Renal pelvis (tissue), 12 donors: ENCODE measurements at places on chromosomes 1 and 21.
A peak's percentile ranks its signal among the peaks of the same experiment; 100 is the strongest.

DNA sequence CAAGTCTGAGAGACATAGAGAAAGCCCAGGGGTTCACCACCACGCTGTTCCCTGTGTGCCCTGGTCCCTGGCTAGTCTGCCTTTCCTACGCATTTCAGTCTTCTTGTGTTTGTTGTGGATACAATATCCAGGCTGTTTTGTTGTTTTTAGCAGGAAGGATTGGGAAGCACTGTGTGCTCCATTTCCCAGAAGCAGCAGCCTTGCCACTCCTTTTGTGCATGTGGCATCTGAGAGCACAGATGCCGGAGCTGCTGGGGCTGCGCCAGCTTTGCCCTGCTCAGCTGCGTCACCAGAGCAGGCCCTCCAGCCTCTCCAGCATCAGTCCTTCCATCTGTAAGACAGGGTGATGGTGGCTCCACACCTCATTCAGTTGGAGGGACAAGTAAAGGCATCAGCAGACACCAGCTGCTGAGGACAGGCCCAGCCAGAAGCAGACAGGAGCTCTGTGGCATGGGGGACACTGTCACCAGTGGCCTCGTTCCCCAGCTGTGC is 94.4 kb upstream of the COL6A1 start:
- DNase-seq = no peak

DNA sequence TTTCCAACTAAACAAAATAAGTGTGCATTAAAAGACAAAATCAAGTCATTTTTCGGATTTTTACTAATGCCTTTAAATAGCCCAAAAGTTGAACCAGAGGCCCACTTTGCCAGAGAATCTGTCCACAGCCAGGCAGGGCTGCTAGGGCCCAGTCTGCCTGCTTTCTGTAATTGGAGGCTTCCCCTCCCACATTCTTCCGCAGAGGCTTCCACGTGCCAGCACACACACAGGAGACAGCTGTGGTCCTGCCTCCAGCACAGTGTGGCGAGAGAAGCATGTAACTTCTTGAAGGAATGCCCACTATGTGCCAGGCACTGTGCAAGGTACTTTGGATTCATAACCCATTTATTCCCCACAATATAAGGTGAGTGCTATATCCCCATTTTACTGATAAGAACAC is 11.3 kb upstream of the PDZK1IP1 start:
- DNase-seq = no peak

DNA sequence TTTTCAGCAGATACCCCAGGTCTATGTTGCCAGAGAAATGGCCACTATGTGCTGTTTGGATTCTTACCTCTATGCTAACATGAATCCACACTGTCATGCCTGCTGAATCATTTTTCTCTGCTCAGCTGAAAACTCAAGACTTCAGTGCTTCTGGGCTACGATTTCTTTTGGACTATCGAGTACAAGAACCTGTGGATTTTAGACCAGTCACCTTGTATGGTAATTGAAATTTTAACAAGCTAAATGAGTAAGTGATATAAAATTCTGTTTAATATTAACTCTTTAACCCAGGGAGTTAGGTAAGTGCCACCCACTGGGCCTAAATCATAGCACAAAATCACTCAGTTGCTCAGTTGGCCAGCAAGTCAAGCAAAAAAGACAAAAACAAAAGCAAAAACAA is 35.8 kb downstream of the LHX8 start:
- no peak for DNase-seq

- DNase-seq = no peak
Observed at GRCh38 chr1:46592823-46593222, 11.2 kb downstream of the MKNK1 start.

DNA sequence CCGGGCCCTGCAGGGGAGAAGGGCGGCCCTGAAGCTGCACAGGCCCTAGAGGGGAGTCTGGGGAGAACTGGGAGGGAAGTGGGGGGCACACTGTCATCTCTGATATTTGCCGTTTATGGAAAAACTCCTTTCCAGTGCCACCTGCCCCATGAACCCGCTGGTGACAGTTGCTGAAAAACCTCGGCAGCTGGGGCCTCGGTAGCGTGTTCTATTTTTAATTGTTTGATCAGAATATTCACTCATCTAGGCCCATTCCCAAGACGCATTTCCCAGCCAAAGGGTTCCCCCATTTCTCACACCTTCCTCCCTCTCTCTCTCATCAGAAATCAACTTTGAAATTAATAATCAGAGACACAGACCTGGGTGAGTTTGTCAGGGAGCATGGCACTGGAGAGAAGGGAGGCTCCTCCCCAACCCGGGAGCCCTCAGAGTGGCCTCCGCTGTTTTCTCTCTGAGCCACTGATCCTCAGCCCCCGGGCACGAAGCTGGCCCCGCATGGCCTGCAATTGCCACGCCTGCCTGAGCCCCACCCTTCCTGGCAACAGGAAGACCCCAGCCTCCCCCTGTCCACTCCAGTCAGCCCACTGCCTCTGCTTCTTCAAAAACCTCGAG is 111.1 kb downstream of the CASZ1 start:
- DNase-seq = no peak

DNA sequence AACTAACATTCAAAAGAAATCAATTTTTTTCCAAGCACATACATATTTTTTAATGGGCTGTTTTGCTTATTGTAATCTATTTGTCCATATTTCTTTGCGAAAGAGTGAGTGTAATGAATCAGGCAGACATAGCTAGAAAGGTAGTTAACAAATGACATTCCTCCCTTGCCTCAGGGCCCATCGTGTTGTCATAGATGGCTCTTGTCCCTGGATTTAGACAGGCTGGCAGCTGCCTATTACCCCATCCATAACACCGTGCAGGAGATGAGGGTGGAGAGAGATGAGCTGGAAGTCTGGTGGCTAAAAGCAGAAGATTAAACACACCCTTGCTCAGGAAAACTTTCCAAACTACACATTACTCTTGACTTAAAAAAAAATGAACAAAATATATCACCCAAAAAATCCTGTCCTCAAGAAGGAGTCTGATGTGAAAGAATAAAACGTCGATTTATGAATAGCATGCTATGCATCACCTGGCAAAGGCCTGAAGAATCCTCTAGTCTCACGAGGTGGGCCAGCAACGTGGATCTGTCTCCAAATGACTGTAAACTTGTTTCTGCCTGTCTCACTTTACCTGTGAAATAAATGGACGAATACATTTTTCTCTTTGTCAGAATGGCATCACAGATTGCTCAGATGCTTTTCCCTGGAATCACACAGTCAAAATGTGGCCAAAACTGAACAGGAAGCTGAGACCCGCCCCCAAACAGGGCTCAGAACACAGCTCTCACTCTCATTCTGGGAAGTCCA is 55.7 kb downstream of the C21orf91 start:
- DNase-seq = no peak

DNA sequence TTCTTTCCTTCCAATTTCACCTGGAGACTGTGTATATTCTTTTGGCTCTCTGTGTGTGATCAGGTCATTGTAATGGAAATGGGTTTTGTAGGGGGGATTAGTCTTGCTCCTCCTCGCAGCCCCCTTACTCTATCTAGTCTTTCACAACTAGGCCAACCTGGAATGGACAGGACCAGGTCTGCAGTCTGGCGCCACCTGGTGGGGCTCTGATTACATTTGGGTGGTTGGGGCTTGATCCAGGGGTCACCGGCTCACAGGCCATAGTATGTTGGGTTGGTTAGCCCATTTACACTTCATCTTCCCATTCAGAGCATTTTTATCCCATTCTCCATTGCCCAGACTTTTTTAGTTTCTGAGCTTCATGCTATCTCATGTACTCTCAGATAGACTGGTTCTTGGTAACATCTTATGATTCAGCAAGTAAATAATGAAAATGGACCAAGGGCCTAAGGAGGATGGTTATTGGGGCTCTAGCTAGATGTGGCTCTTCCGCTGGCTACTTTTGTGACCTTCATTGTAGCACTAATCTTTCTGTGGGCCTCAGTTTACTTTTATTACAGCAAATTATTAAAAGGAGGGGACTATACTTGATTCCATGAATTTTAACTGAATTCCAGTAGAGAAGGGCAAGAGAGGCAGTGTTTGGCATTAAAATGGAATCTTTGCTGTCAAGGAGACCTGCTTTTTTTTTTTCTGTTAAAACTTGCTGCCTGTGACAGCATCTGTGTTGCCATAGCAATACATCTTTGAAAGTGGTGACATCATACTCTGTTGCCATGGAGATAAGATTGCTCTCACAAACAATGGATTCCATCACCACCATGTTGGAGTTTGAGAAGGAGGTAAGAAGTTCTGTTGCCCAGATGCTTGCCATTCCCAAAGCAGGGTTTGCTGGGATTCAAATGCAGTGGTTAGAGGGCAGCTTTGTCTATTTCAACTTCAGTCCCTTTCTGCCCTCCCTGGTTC is 150.1 kb downstream of the PLXNA2 start:
- no peak for DNase-seq

DNA sequence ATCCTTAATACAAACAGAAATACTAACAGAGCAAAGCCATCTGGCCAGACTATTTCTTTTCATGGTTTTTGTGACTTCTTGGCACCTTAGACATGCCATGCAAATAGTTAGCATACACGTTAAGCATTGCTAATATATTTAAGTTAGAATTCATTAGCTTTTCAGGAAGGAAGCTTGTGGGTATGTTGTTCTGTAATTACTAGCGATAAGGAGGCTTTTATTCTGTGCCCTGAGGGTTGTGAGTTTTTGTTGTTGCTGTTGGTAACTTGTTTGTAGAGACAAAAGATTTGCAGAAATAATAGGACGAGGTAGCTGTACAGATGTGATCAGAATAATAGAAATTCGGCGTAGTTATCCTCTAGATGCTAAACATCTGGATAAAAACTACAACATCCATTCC is 305.3 kb downstream of the TM2D1 start:
- DNase-seq = no peak

- DNase-seq = no peak
Observed at GRCh38 chr1:162161916-162162550, 92.5 kb downstream of the NOS1AP start.

GRCh38 chr1:8822373-8823294 is 5.2 kb upstream of the RERE start:
- DNase-seq = peak; percentile 88

GRCh38 chr1:15399710-15400109 is 10.0 kb upstream of the EFHD2 start:
- DNase-seq = no peak

GRCh38 chr1:80918380-80918779 is 882.4 kb upstream of the ADGRL2 start:
- no peak for DNase-seq

- DNase-seq = no peak
Observed at GRCh38 chr1:183632114-183632513, 3.5 kb downstream of the ARPC5 start.

DNA sequence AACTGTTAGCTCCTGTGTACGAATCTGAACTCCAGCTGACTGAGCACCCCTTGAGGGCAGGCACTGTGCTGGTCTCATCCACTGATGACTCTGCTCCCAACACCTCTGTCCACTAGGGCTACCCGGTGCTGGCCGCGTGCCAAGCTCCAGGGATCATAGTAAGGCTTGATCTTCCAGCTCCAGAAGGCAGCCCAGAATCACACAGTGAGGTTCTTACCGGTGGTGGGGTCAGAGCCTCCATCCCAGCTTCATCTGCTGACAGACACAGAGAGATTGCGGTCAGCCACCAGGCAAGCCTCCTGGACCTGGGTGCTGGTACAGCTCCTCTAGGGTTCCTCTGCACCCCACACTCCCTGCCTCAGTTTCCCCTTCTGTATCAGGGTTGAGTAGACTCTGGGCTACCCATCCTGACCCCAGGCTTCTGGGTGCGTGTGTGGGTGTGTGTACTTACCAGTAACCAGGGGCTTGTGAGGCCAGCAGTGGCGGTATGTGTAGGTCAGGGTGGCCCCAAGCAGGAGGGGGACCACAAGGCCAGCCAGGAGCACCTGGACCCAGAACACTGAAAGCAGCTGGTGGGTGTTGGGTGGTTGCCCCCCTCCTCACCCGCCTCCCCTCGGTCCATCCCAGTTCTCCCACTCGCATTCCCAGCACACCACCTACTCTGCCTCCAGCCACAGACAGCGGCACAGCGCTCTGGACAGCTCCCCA is 3.4 kb downstream of the TNFRSF25 start:
- DNase-seq = no peak

DNA sequence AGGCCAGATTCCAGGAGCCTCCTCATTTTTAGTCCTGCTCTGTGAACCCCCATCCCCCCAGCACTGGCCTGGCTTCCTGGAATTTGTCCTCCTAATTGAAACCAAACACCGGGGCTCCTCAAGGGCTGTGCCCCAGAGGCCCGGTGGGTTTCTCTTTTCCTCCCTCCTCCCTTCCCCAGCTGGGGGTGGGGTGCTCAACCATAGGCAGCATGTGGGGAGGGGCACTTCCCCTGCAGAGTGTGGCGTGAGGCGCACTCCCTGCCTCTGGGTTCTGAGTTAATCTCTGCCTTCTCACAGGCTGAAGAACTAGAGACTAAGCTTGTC is 67.5 kb upstream of the ACOT11 start:
- peak; percentile 89 for DNase-seq

- no peak for DNase-seq
Observed at GRCh38 chr1:208107425-208108212, 136.6 kb downstream of the PLXNA2 start.

- DNase-seq = no peak
Observed at GRCh38 chr1:163066686-163067085, 2.5 kb upstream of the RGS4 start.

- no peak for DNase-seq
Observed at GRCh38 chr1:237261198-237261597, 219.2 kb downstream of the RYR2 start.

- no peak for DNase-seq
Observed at GRCh38 chr1:156594190-156594589, 2.6 kb downstream of the NAXE start.

- DNase-seq = no peak
Observed at GRCh38 chr1:207335695-207336363, 14.4 kb downstream of the CD55 start.

DNA sequence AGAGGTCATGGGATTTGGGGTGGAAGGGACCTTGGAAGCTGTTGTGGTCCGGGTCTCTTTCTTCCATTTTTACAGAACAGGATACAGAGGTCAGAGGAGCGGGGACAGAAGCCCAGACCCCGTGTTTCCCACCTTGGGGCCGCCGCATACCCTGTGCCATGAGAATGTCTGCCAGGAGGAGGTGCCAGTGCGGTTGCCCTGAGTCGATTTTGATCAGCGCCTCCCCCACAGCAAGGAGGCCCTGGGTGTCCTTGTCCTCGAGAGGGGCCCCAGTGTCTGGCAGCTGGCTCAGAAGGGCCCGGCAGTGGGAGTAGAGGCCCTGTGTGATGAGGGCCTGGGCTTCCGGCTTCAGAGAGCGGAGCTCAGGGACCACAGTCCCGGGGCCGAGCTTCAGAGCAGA is 12.3 kb upstream of the MMEL1 start:
- no peak for DNase-seq

DNA sequence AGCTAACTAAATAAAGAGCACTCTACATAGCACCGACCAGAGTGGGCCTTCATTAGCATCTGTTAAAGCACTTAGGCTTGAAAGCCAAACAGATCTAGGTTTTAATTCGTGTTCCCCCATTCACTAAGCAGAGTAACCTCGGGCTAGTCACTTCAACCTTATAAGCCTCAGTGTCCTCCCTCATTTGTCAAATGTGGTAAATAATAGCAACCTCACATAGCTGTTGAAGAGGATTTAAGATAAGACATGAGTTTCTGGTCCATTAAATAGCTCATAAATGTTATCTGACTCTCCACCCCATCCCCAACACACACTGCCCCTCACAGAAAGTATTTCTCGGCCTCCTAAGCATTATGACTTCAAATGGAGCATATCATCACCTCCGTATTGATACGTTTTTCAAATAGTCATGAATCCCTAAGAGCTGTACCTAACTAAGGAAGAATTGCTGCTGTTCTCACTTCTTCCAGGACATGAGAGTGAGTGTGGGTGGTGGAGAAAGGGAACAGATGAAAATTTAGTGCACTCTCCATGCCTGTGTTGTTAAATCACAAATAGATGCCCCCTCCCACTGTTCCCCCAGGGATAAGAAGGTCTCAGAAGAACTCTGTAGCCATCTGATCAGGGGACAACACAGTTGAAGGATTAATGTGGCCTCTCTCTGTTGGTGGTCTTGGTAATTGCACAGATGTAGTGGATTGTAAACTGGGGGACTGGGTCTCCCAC is 47.6 kb downstream of the PLPP3 start:
- no peak for DNase-seq
